Sciatic nerve (tissue), 2 donors: ENCODE measurements at places on chromosomes 13 and 19. TPM values are rescaled to one million over a fixed set of nuclear protein-coding genes. Genes with fewer than 3 reads are reported as not detected.

GRCh38 chr19:58584498-58585441 is 11.6 kb upstream of the MZF1 start:
- DNase-seq, result no peak

DNA sequence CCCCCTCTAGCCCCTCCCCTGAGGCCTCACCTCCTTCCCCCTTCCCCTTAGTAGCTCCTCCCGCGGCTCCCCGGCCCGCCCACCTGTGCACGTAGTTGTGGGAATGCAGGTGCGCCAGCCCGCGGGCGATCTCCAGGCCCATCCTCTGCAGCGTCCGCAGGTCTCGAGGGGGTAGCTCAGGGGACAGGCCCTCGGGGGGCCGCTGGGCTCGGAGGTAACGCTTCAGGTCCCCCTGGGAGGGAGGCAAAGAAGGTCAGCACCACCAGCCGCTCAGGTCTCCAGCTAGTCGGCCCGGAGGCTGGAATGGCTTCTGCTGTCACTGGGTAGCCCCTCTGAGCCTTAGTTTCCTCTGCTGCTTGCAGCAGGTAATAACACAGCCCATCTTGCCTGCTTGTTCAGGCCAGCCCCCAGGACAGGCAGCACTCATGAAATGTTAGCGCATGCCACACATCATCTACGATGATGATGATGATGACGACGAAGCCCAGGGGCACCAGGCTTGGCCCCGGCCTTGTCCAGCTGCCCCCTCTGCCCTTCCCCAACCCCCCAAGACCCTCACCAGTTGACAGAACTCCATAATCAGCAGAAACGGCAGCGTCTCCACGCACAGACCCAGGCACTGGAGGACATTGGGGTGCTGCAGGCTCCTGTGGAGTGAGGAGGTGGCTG is 9.2 kb downstream of the LMTK3 start:
- no peak for DNase-seq

DNA sequence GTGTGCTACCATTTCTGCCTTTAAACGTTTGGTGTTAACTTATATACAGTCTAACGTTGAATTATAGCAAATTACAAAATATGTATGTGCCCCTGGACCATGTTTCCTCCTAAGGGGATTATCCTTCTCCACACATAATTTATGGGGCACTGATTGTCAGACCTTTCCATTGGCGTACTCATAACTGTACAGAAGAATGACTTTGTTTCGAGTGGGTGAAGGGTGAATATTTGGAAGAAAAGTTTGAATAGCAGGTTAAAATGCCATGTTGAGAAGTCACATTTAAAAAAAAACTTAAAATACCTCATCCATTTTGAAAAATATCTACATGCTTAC is 58.8 kb downstream of the SLC10A2 start:
- no peak for DNase-seq

DNA sequence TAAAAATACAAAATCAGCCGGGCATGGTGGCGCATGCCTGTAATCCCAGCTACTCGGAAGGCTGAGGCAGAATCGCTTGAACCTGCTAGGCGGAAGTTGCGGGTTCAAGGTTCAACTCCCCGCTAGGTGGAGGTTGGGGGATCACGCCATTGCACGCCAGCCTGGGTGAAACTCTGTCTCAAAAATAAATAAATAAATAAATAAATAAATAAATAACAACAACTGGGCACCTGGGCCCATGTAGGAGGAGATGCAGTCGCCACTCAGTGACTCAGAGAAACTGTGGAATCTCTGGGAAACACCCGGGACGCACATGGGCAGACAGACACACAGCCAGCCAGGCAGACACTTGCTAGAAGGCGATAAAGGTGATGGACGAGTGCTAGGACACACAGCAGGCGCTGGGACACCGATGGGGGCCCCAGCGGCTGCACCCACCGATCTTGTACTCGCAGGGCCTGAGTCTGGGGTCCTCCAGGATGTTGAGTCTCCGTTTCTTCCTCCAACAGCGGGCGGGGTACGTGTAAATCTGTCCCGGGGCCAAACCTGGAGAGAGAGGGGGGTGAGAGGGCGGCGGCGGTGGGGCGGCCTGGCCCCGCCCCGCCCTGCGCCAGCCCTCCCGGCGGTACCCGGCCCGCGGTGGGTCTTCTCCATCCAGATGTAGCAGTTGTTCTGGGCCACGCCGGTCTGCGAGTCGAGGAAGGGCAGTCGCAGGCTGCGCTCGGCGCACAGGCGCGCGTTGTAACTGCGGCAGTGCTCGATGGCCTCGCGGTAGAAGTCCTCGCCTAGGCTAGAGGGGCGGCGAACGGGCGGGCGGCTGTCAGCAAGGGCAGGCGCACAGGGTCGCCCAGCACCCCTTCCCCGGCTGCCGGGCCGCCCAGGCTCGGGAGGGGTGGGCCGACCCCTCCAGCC is 1.8 kb downstream of the DPF1 start:
- no peak for DNase-seq

Gene KRTDAP
- not detected for total RNA-seq

DNA sequence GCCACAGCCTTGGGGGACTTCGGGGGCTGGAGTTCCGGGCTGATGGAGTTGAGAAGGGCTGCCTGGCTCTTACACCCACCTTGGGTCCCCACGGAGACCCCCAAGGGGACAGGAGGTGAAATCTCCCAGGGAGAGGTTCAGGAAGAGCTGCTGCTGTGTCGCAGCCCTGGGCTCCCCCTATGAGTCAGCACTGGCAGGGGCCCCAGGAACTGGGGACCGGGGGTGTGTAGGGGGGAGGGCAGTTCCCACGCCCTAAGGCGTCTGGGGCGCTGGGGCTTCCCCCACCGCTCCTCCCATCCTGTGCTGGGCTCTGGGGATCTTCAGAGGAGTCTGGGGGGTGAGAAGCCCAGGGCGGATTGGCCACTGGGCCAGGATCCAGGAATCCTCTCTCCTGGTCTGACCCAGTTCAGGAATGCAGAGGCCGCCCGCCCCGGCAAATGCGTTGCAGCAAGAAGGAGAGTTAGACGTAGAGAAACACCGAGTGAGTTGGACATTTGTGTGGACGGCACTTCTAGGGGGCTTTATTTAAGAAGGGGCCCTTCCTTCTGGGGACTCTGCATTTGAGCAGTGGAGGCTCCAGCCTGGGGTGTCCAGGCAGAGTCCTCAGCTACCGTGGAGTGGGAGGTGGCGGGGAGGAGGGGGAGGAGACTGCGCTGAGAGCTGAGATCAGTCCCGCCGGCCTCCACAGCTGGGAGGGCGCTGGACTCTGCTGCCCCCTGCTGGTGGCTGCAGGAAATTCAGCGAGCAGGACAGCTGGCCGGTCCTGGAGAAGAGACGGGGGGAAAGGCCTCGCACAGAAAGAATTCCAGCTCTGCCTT is 15.0 kb upstream of the NANOS3 start:
- peak; percentile 96 for DNase-seq

- DNase-seq, result no peak
Observed at GRCh38 chr13:109979228-109979627, 192.8 kb upstream of the IRS2 start.

Gene ZNF578
- 4.9 TPM for total RNA-seq

GRCh38 chr19:2358548-2359173 is 1.4 kb upstream of the TMPRSS9 start:
- no peak for DNase-seq

DNA sequence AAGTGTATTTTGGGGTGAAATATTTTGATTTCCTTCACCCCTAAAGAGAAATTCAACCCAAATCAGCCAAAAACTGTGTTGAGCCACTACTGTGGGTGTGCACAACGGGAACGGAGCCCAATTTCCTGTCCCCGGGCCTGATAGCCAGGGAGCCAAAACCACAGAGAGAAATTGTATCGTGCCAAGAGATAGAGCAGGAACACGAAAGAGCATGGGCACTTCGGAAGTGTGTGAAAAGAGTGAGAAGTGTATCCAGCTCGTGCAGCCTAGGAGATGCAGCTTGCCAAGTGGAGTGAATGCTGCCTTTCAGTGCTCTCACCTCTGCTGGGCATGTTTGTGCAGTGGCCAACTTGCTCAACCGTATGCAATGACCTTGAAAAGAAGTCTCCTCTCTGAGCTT is 19.4 kb upstream of the PLEKHF1 start:
- DNase-seq, result no peak

DNA sequence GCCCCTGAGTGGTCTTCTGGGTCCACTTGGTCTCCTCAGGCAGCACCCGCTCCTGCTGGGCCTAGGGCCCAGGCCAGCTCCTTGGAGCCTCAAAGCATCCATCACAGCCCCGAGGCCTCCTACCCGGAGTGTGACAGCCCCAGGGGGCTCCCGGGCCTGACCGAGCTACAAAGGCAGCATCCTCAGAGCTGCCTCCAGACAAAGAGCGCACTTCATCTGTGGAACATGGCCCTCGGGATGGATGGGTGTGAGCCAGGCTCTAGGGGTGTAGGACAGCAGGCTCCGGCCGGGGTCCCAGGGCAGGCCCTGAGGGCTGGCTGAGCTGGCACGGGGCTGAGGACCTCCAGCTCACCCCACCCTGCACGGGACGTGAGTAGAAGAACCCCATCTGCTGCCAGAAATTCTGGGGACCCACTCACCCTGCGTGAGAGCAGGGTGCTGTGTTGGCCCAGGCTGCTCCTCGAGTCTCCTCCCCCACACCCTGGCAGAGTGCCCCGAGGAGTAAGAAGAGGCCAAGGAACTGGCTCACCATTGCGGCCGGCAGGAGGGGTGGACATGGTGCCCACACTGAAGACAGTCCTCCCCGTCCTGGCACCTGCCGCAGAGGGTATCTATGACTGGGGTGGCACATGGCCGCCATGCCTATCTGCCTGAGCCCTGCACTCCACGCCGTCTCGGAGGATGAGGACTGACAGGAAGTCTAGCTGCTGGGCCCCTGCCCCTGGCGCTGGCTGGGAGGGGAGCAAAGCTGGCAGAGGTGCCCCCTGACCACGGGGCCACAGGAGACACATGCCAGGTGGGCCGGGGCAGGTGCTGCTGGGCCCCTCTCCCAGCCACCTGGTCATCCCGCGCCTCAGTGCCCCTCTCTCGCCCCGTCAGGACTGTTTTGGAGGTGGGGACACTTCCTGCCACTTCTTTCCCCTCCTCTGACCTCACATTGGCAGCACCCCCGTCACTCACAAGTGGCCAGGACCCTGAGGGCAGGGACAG is 22.3 kb downstream of the CEBPG start:
- DNase-seq, result peak; percentile 86

Gene KASH5
- not detected for total RNA-seq

Gene PRRG2
- 1.7 TPM for total RNA-seq

Gene ZNF844
- 21.3 TPM for total RNA-seq

DNA sequence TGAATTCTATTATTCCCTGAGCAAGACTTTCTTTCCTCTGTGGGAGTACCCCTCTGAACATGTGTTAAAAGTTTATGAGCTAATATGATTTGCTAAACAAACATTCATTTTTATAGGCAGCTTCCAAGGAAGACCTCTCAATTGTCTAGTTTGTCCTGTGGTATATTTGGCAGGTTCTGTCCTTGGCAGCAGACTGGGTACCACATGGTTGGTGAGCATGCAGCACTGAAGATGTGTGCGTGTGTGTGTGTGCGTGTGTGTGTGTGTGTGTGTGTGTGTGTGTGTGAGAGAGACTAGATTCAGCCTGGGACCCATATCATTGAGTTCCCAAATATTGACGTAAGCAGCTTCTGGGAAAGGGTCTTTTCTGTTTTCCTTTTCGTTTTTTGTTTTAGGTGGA is 24.0 kb downstream of the FGF9 start:
- DNase-seq, result no peak

- DNase-seq, result no peak
Observed at GRCh38 chr13:98094678-98095266, 48.1 kb upstream of the FARP1 start.

Gene KLHL1
- total RNA-seq, result not detected
